ENCODE measurements at places on chromosomes 1 and 21.

GRCh38 chr1:23793861-23794731 lies 3.2 kb downstream of the LYPLA2 start:
- no peak for DNase-seq

DNA sequence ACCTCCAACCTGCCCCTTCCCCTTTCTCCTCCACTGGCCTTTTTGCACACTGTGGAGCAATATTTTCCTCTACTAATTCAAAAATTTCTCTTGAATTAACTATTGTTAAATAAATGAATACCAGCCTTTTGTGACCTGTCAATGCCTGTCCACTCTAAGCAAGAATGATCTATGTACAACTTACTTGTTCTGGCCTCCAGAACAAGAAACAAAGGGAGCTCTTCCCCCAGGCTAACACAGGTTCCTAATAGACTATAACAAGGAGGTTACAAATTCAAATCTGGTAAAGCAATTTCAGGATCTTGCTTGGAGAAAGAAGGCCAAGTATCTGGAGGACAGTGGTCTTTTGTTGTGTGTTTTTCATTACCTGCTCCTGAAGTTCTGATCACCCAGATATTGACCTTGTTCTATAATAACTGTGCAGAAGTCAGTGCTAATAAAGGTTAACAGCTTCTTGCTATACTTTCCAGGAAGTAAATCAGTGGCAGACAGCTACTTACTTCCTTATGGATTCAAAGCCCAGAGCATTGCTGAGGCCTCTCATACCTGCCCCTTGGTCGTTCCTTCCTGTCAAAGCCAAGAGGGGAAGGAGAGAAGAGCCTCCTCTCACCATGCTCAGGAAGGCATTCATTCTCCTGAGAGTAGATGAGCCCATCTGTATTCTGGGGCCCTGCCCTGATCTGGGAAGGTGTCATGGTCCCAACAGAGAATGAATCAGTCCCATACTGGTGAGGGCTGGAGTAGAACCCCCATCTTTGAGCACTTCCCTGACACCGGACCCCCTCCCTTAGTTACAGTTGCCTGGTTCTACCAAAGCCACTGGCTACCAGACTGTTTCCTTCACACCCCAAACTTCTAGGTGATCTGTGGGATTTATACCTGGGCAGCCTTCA lies 56.8 kb downstream of the DESI2 start:
- no peak for DNase-seq

GRCh38 chr21:36783612-36784374 lies 84.9 kb downstream of the SIM2 start:
- peak; percentile 47 for DNase-seq

GRCh38 chr21:31011412-31011811 lies 26.9 kb downstream of the KRTAP19-8 start:
- no peak for DNase-seq

- DNase-seq, result peak; percentile 28
These were observed 184.2 kb downstream of the EIF4G3 start for GRCh38 chr1:20992322-20993056.

- no peak for DNase-seq
These were observed 205.8 kb downstream of the PLA2G4A start for GRCh38 chr1:187034501-187034900.

DNA sequence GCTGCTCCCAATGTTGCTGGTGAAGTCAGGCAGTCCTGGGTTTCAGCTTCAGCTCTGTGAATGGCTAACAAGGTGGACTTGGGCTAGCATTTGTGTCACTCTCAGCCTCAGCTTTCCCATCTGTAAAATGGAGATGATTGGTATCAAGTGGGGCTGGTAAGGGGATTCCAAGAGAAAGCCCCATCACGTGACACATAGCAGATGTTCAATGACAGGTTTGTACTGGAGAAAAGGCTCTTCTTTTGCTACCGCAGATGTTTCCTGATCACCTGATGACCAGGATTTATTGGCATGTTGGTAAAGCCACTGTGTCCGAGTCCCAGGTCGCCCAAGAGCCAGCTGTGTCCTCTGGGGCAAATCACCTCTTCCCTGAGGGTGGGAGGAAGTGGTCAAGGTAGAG lies 335.0 kb downstream of the MATN1 start:
- no peak for DNase-seq

DNA sequence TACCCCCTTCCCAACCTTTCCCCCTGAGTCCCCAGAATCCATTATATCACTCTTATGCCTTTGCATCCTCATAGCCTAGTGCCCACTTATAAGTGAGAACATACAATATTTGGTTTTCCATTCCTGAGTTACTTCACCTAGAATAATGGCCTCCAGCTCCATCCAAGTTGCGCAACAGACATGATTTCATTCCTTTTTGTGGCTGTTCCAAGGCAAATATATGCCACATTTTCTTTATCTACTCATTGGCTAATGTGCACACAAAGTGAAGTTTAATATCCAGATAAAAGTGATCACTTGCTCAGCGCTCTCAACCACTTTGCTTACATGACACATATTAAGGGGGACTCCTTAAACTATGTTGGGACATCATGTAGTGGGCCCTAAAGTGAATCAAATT lies 72.4 kb upstream of the TIAM1 start:
- peak; percentile 42 for DNase-seq

DNA sequence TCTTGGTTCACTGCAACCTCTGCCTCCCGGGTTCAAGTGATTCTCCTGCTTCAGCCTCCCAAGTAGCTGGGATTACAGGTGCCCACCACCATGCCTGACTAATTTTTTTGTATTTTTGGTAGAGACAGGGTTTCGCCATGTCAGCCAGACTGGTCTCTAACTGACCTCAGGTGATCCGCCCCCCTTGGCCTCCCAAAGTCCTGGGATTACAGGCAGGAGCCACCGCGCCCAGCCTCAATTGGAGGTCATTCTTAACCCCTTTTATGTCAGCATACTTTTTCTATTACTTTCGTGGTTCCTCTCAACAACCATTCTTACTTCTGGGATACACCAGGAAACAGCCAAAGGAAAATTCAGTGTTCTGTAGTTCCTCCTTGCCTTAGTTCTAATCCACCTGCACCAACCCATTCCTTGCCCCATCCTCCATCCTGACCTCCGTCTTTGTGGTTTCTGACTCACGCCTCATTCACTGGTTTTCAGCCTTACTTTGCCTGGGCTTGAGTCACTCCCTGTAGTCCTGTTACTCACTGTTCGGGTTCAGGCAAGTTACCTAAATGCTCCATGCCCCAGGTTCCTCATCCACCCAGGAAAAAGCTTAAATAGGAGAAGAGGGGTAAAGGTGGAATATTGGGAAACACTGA lies 12.9 kb upstream of the BCL10 start:
- peak; percentile 76 for DNase-seq
